KBM-7 (cell line): ENCODE measurements at places on chromosomes 11 and 22.

DNA sequence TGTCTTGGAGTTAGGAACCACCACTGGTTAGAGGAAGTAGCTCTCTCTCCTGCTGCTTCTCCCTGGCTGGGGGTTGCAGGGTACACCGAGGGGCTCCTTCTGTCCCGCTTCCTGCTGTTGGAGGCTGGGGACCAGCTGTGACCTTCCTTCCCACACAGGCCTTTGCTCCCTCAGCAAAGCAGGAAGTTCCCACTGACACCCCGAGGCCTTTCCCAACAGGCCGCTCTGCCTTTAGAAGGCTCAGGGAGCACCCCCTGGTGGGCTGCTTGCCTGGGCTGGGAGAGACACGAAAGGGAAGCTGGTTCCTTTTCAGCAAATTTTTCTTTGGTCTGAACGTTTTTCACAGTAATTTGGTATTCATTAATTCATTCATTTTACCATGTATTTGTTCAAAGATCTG, 527.9 kb upstream of the B3GAT1 start:
- peak; percentile 23 for DNase-seq

GRCh38 chr22:17830043-17830961, 56.0 kb upstream of the BID start:
- peak; percentile 88 for DNase-seq

- DNase-seq: no peak
Measured at GRCh38 chr11:44016131-44016530, 31.6 kb upstream of the ACCSL start.

- DNase-seq: no peak
Measured at GRCh38 chr11:113835306-113835705, 40.1 kb downstream of the USP28 start.

DNA sequence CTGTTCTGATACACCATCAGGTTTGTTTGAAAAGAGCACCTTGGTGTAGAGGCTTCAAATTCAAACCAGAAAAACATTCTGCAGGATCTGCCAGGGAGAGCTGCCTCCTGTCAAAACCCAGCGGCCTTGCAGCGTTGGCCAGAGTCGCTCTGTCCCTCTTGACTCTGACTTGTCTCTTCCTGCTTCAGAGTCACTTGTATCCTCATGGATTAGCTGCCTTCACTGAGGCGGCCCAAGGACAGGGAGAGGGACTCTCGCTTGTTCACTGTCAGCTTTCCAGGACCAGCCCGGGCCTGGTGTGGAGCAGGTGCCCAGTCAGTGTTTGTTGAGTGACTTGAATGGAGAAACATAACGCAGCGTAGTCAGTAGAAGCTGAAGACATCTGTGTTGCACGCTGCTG, 18.0 kb downstream of the TBC1D22A start:
- no peak for DNase-seq
